HS-27A (cell line): ENCODE measurements at places on chromosomes 4 and X.

GRCh38 chr4:53116954-53117353 is 248.9 kb downstream of the SCFD2 start:
- no peak for DNase-seq

- DNase-seq, result no peak
Measured at GRCh38 chr4:93018806-93019205, 715.0 kb downstream of the GRID2 start.

DNA sequence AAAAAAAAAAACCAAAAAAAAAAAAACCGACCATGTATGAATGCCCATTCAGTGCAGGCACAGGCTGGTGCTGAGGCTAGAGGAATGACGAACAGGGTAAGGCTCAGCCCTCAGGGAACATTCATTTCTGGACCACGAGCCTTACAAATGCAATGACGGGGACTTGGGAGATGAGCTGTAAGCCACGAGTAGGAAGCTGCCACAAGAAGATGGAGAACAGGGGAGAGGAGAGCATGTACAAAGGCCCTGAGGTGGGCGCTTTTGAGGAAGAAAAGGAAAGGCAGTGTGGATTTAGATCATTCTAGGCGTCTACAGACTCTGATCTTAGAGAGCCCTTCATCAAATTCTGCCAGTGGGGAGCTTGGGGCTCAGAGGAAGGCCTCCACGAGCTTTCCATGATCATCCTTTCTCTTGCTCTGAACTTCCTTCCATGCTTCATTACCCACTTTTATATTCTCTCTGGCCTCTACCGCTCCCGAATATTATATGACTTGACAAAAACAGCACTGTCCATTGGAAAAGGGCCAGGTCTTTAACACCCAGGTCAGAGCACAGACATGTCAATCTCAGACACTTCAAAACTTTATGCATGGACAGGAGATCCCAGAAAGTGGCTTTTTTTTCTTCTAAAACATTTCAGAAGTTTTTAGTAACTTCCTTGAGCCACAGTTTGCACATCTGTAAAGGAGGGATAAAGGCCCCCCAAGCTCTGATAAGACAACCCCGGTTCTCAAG is 3.3 kb upstream of the ZNF518B start:
- no peak for DNase-seq

- no peak for DNase-seq
Measured at GRCh38 chrX:14398725-14399124, 130.6 kb upstream of the GLRA2 start.

- no peak for DNase-seq
Measured at GRCh38 chrX:70446380-70447350, 2.0 kb downstream of the DLG3 start.

DNA sequence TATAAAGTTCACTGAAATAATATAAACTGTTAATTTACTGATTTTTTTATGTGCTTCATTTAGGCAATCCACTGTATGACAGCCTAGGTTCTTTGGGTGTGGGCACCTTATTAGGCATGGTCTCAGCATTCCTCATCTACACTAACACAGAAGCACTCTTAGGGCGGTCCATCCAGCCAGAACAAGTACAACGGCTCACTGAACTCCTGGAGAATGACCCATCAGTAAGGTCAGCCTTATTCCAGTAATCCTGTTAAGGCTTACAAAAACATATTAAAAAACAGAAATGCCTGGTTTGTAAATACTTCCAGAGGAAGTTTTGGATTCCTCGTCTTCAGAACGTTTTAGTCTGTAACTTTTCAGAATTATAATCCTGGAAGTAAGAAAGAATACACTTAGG is 80.1 kb downstream of the SLC30A9 start:
- no peak for DNase-seq

- DNase-seq, result no peak
Measured at GRCh38 chr4:85423431-85423830, 51.5 kb upstream of the ARHGAP24 start.

DNA sequence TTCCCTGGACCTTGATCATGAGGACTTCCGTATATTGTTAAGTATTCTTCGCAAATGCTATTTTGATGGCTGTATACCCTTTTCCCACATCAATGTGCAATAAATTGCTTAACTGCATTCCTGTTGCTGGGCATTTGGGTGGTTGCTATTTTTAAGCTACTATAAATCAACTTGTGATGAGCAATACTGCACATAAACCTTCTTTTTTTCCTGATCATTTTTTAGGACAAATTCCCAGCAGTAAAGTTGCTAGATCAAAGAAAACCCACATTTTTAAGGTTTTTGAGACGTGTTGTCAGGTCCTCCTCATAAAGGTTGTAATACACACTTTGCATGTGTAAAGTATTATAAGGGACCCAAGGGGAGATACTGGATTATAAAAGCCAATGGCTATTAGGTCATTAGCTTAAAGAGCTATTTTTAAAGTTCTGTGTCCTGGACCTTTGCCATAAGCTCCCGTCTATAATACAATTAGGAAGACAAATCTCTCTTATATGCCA is 35.6 kb downstream of the LIMCH1 start:
- peak; percentile 34 for DNase-seq

DNA sequence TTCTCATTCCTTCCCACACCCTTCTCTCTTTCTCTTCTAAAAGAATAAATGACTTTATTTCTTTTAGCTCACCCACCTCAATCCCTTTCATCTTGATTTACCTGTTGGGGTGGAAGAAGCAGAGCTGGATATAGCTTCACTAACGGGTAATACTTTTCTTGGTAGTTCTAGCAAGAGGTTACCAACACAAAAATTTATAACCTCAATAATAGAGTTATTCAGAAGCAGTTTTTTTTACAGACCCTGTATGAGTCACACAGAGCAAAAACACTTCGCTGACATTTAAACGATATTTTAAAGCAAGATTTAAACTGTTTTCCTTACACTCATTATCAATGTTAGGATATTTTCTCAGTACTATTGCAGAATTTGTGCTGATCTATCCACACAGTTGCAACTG is 42.4 kb downstream of the CBLL2 start:
- DNase-seq, result no peak

- no peak for DNase-seq
Measured at GRCh38 chr4:126221282-126221681, 906.5 kb downstream of the FAT4 start.

DNA sequence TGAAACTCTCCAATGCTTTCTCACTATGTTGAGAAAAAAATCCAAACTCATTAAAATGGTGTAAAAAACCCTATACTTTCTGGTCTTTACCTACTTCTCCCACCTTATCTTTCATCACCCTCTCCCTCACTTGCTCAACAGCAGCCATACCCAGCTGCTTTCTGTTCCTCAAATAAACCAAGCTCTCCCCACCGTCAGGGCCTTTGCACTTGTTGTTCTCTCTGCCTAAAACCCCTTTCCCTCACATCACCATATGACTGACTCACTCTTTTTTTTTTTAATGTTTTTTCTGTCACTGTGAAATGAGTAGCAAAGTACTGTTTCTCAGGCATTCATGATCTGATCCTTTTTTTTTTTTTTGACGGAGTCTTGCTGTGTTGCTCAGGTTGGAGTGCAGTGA is 122.3 kb upstream of the TMEM164 start:
- no peak for DNase-seq

DNA sequence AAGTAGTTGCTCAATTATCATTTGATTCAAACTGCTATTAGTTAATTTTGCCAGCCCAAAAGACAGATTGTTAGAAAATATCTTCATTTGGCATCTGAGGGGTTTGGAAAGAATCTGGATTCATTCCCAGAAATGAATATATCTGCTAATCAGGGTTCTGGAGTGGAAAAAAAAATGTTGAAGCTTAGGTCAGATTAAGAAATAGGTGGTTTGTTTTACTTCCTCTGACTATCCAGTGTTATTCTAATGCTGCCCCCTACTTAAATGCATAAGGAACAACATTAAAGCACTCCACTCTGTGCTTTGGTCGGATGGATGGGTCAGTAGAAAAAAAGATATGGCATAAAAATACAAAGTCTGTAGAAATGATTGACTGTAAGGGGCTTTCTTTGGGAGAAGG is 89.0 kb downstream of the LUZP4 start:
- DNase-seq, result no peak

- no peak for DNase-seq
Measured at GRCh38 chr4:56823933-56824600, 2.6 kb upstream of the SPINK2 start.

- DNase-seq, result no peak
Measured at GRCh38 chrX:95995583-95995982, 689.1 kb upstream of the DIAPH2 start.

DNA sequence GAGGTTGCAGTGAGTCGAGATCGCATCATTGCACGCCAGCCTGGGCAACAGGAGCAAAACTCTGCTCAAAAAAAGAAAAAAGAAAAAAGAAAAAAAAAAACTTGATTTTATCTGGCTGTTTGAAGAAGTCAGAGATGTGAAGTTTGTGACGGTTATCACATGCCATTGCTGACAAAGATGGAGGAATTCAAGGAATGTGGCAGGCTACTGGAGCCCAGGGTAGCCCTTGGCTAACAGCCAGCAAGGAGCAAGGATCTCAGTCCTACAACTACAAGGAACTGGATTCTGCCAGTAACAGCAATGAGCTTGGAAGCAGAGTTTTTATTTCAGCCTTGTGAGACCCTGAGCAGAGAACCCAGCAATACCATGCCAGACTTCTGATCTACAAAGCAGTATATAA is 24.3 kb upstream of the TET2 start:
- peak; percentile 95 for DNase-seq
